Stimulated activated CD8-positive, alpha-beta memory T cell treated with anti-CD3 and anti-CD28 coated beads, Interleukin-7, amount 100 ng/mL, for 1 hour (primary cell): ENCODE measurements at places on chromosomes 2 and 18.

DNA sequence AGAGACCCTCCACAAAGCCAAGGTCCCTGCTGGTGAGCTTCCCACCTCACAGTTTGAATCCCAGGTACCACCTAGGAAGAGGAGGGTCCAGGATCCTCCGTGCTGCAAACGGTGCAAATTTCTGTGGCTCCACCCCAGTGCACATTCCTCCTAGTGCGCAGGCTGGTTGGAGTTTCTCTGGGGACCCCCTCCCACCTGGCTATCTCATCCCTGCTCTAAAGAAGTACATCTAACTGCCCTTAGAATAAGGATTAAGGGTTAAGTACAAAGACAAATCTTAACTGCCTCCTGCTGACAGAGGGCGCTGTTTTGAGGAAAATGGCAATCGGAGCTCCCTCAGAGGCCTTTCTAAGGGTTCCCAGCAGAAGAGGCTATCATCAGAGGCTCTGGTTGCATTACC lies 109.6 kb upstream of the FSIP2 start:
- no peak for DNase-seq

GRCh38 chr2:27072920-27073319 lies 1.5 kb upstream of the OST4 start:
- DNase-seq, result no peak

GRCh38 chr2:232687382-232688160 lies 9.6 kb upstream of the GIGYF2 start:
- DNase-seq, result no peak

- no peak for DNase-seq
Observed at GRCh38 chr2:128455721-128456050, 137.0 kb upstream of the HS6ST1 start.

DNA sequence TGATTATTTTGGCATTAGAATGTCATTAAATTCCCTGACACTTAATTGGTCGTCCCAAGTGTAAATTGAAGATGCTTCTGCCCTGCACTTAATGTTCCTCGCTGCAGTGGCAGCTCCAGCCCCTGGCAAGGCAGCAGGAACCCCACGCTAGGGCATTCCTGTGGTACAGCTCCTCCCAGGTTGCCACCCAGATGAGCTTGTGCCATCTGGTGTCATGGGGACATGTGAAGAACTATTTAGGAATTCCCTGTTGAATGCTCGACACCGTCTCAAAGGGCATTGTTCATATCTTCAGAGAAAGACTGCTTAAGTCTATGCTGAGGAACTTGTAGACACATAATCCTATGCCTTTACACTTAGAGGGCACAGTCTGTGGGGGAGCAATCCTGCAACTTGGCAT lies 38.9 kb downstream of the BCL2L11 start:
- DNase-seq, result no peak

DNA sequence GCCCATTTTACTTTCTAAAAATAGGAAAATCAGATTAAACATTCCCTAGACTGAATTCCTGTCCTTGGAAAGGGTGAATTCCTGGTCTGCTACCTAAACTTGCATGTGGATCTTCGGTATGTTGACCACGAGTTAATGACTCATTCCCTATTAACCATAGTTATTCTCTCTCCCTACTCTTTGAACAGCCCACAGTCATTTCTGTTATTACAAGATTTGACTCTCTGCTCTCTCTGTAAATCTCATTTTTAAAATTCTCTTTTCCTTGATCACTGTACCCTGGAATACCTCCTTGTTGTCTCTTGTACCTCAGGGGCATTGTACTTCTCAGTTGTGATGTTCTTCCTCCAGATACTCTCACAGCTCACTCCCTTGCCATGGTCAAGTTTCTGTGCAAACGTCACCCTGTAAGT lies 92.0 kb upstream of the GULP1 start:
- DNase-seq, result no peak

GRCh38 chr2:141911485-141912066 lies 219.2 kb downstream of the LRP1B start:
- DNase-seq, result no peak

- DNase-seq, result no peak
Observed at GRCh38 chr2:128446049-128446873, 127.6 kb upstream of the HS6ST1 start.

- DNase-seq, result no peak
Observed at GRCh38 chr2:8086796-8087479, 594.9 kb upstream of the ID2 start.

DNA sequence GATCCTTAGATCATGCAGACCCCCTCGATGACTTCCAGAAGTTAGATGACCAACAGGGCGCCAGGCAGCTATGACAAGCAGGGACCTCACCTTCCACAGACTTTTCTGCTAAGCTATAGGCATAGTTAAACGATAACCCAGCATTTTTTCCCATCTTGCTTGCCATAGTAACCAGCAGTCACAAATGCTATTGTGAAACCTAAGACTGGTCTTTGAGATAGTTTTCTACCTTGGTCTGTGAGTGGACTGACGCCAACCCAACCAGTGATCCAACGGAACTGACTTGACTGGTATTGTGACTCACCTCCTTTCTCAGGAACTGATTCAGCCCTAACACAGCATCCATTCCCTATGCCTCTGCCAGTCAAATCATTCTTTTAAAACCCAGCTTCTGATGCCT lies 361.2 kb downstream of the LRRTM4 start:
- no peak for DNase-seq

DNA sequence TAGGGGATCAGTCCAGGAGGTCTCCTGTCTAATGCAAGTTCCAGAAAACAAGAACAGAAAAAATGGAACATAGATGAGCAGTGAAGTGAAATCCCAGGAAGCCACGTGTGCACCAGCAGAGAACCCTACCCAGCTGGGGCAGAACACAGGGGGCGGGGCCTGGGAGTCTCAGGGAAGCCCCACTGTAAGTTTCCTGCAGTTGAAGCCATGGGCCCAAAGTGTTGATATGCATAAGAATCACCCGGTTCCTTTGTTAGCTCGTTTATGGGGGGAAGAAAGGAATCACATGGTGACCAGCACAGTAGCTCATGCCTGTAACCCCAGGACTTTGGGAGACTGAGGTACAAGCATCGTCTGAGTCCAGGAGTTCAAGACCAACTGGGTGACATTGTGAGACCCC lies 131.3 kb downstream of the INO80D start:
- DNase-seq, result no peak

DNA sequence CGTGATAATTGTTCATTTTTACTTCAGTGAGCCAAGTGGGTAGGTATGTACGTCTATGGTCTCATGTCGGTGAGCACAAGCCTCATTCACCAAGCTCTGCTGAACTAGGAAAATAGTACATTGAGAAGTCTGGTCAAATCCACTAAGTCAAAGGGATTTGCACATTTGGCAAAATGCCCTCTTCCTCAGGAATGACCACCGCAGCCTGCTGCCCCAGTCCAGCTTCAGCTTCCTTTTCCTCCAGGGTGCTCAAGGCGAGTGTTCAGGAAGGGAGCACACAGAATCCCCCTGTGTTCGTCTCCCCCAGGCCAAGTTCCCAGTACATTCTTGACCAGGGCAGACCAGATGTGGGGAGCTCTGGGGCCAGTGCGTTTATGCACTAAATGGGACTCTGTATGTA lies 23.0 kb downstream of the TCF7L1 start:
- no peak for DNase-seq

GRCh38 chr2:162317861-162318327 lies 590 bp downstream of the IFIH1 start:
- DNase-seq, result no peak

- no peak for DNase-seq
Observed at GRCh38 chr2:121297217-121297830, 12.3 kb upstream of the TFCP2L1 start.

DNA sequence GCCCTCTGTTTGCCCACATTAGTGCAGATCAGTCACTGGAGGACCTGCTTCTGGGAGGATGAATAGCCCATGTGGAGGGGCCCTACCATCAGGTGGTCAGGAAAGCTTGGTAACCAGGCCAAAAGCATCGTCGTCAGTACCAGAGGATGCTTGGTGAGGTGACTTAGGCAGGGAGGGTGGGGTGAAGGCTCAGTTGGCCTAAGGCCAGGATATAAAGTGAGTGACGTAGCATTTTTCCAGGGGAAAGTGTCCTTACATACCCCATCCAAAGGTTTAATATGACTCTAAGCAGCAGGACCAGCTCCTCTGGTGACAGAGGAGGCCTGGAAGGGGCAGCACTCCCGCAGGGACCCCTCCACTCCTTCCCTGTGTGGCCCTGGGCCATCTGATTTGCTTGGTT lies 27.7 kb upstream of the DNMT3A start:
- DNase-seq, result no peak

GRCh38 chr2:45684756-45685155 lies 33.3 kb downstream of the PRKCE start:
- DNase-seq, result no peak

- DNase-seq, result no peak
Observed at GRCh38 chr2:109207176-109207575, 78.2 kb downstream of the SH3RF3 start.
